B cell (primary cell): ENCODE measurements at places on chromosomes 7 and 10. TPM values are rescaled to one million over a fixed set of nuclear protein-coding genes. Genes with fewer than 3 reads are reported as not detected.

- no peak for DNase-seq
These were observed 13.2 kb downstream of the HYCC1 start for GRCh38 chr7:23000597-23001360.

DNA sequence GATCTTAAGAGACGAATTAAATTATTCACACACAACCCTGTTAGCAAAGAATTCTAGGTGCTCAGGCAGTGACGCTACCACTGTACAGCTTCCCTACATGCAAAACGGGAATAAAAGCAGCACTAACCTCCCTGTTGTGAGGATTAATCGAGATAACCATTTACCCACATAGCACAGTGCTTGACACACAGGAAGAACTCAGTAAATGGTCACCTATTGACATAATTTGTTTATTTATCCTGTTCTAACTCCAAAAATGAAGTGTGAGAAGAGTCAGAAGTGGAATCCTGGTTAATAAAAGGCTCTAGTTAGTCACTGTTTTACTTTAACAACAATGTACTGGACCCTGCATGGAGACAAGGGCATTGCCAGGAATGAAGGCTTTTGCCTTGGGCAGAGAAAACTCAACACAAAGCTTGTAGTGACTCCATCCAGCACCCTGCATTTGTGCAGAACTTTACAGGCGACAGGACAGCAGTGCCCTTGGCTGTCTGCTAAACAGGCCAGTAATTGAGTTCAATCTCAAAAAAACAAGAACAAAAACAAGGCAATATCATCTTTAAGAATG, 103.8 kb downstream of the SORBS1 start:
- no peak for DNase-seq

GRCh38 chr7:106187613-106188350, 75.7 kb upstream of the SYPL1 start:
- no peak for DNase-seq

DNA sequence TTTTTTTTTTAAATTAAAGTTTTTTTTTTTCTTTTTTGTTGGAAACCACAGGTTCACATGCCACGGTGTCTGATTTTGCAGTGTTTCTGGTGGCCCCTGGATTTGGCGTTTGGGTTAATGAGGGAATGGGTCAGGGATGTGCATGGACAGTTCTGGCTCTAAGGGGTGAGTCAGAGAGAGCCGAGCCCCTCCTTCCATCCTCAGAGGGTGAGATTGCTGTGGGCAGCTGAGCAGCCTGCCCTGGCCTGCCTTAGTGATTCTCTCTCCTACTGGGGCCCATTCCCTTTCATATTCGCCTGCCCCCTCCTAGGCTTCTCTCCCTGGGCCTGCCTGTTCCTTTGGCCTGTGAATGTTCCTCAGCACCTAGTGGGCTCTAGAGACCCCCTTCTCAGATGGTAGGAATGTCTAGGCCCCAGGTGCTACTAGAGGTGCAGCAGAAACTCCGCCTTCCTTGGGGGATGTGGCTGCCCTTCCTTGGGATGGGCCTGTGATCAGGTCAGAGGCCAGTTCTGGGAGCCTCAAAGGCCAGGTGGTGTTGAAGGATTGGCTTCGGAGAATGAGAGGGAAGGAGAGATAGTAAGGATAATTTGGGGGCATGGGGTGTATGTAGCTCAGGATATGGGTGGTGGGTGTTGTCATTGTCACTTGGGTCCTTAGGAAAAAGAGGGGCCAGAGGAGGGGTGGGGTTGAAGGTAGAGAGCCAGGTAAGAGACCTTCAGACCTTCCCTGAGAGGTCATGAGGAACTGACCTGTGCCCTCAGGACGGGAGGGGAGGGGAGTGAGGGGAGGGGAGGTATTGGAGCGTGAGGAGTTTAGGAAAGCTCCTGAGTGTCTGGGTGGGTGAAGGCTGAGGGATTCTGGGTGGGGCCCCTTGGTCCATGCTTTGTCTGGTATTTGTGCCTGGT, 19.8 kb downstream of the TSPAN14 start:
- DNase-seq, result no peak

DNA sequence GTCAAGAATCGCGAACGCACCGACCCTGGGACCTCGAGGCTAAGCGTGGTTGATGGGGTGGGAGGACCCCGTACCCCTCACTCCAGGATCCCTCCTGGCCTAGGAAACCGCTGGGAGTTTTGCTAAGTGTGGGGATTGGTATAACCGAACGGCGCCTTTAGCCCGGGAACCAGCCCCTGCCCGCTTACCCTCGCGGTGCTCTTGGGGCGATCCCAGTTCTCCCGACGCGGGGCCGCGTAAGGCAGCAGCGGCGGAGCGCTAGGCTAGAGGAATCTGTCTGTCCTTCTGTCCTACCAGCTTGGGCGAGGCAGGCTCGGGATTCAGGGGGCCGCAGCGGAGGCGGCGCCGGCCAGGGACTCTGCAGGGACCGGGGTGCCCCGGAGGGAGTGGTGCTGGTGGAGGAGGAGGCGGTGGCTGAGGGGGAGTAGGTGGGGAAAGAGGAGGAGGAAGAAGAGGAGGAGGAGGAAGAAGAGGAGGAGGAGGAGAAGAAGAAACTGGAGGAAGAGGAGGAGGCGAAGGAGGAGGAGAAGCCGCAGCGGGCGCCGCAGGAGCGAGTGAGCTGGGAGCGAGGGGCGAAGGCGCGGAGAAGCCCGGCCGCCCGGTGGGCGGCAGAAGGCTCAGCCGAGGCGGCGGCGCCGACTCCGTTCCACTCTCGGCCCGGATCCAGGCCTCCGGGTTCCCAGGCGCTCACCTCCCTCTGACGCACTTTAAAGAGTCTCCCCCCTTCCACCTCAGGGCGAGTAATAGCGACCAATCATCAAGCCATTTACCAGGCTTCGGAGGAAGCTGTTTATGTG, 439 bp upstream of the EMX2 start:
- no peak for DNase-seq

DNA sequence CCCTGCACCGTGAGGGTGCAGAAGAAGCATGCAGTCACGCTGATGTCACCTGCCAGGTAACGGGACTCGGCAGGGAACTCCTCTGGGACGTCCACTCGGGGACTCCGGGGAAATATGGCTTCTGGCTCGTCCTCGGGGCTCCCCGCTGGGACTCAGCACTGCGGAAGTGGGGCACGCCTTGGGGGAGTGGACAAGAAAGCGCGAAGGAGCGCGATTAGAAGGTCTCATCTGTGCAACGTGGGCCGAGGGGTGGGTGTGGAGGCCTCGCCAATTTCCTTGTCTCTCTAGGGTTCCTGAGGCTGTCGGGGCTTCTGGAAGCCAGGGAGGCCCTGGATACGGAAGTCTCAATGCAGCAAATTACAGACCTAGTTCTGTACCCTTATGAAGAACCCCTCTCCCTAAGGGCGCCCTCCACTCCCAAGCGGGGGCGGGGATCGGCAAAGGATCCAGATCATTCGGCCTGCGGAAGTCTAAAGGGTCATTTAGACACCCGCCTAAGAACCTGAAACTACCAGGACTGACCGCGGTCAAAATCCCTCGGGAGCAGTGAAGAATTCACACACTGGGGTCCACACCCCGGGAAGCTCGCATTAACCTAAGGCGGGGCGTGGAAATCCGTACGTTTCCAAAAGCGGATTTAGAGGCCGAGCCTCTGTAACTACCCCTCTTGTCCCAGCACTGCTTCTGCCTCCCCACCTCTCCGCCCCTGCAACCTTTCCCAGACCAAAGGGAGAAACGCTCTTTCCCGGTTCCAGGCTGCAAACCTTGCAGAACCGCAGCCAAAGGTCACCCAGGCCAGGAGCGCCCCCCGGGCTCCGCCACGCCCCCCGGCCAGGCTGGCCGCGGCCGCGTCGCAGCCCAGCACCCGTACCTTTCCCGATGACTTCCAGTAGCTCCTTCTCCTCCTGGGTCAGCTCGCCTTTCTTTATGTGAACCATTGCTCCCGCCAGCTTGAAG, 640 bp downstream of the ANKMY2 start:
- DNase-seq, result peak; percentile 62

DNA sequence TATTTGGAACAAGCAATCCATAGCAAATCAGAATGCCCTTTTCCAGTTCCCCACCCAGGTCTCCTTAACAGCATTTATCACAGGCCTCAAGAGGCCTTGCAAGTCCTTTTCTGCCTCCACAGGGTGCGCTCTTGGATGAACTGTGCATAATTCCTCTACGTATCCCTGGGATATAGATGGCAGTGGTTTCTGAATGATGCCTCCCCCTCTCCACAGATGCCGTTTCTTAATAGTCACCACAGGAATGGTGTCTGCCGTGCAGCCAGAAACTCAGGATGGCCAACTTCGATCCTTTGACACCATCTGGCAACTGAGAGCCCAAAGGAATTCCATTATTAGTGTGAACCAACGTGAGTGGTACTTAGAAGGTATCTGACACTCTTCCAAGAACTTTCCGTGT, 43.1 kb downstream of the JAZF1 start:
- no peak for DNase-seq

DNA sequence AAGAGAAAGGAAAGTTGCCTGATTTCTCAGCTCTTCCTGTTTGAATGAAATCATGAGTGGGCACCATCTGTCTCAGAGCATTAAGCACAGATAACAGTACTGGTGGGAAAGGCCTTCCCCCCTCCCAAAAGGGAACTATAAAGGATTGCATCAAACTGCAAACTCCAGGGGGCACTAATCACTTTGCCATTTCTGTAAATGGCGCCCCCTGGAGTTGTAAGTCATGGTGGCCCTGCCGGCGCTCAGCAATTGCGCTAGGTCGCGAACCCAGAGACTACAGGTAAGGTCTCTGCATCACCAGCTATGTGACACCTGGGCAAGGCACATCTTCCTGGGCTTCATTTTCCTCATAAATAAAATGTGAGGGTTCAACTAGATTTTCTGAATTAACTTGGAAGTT, 11.1 kb downstream of the LRRC4 start:
- DNase-seq, result no peak

GRCh38 chr10:74822101-74822500, 4.3 kb upstream of the KAT6B start:
- no peak for DNase-seq

DNA sequence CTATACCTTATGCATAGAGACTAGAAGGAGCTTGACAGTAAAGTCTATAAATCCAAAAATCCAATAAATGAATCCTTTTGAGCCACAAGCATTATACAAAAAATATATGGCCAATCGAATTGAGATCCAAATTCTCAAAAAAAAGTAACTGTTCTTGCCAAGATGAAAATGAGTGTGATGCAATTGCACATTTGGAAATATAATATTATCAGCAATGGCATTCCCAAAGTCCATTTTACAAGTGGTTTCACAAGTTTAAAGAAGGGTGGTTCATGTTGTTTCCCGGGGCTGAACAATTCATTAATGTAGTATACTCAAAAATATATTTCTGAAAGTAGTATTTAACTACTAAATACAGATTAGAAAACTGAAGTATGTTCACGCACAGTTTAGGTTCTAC, 7.3 kb downstream of the RP9 start:
- DNase-seq, result no peak

The AKR1E2 gene
- 0.42 TPM in 1 of 2 replicates, not detected in the other for total RNA-seq

The LRRN3 gene
- total RNA-seq, result 0.20 TPM in 1 of 2 replicates, not detected in the other

The JCAD gene
- total RNA-seq, result 0.37 TPM in 1 of 2 replicates, not detected in the other

The VWA2 gene
- not detected in 2 replicates for total RNA-seq

The TSPAN13 gene
- 26.2 and 26.3 TPM in 2 replicates for total RNA-seq

The RHOBTB1 gene
- 0.07 and 1.1 TPM in 2 replicates for total RNA-seq

The CALML5 gene
- not detected in 2 replicates for total RNA-seq

The TLX1 gene
- total RNA-seq, result not detected in 2 replicates

The NPY4R gene
- not detected in 2 replicates for total RNA-seq
